Stimulated activated CD4-positive, alpha-beta T cell treated with anti-CD3 and anti-CD28 coated beads, Interleukin-1b, Interleukin-23, amount 100 ng/mL, for 48 hours (primary cell): ENCODE measurements at places on chromosomes 2 and 18.

GRCh38 chr2:46510598-46511177 is 31.3 kb downstream of the TMEM247 start:
- no peak for DNase-seq

DNA sequence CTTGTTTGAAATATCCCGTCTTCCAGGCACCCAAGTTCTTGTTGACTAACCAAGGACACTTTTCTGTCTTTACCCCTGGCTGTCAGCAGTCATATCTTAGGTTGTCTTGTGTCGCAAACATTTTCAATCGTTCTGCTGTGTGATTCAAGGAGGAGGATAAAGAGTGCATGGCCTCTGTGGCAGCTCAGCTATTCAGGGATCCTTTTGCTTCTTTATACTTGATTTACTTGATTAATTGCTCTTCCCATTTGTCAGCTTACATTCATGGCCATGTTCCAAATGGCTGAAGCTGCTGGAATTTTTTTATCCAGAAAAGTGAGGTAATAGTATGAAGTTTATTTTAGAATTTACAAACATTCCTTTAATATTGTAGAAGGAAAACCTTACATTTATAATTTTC is 97.3 kb upstream of the FZD5 start:
- DNase-seq, result no peak

GRCh38 chr2:68901199-68901514 is 30.0 kb upstream of the BMP10 start:
- no peak for DNase-seq

GRCh38 chr2:229089776-229090175 is 181.3 kb downstream of the PID1 start:
- DNase-seq, result no peak

- DNase-seq, result no peak
These were observed 64.6 kb downstream of the NAB1 start for GRCh38 chr2:190713471-190713870.

DNA sequence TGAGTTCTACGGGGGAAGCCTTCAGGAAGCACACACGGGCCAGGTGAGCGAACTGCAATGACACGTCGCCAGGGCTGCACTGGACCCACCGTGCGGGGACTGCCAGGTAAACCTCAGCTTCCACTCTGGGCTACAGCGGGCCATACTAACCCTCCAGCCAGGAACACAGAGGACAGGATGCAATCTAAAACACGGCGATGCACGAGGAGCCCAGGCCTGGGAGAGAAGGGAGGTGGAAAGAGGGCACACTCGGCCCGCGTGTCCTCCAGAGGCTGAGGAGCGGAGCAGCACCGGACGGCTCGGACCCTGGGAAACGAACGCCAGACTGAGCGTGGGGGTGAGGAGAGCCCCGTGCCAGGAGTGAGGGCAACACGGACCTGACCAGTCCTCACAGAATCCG is 69.3 kb downstream of the HDAC4 start:
- DNase-seq, result no peak

- no peak for DNase-seq
These were observed 24.2 kb downstream of the MYL12B start for GRCh38 chr18:3286159-3286558.

- DNase-seq, result no peak
These were observed 177.9 kb upstream of the SETBP1 start for GRCh38 chr18:44502790-44503189.

- peak; percentile 39 for DNase-seq
These were observed at the start of gene RNPEPL1 for GRCh38 chr2:240567872-240568677. TSS of gene RNPEPL1 (plus strand) at chr2:240568484. CDS start at chr2:240568587, 103 bp downstream.
